ENCODE measurements at places on chromosomes 12 and 14.

- no peak for DNase-seq
Measured at GRCh38 chr12:25364529-25365339, 114.0 kb upstream of the KRAS start.

DNA sequence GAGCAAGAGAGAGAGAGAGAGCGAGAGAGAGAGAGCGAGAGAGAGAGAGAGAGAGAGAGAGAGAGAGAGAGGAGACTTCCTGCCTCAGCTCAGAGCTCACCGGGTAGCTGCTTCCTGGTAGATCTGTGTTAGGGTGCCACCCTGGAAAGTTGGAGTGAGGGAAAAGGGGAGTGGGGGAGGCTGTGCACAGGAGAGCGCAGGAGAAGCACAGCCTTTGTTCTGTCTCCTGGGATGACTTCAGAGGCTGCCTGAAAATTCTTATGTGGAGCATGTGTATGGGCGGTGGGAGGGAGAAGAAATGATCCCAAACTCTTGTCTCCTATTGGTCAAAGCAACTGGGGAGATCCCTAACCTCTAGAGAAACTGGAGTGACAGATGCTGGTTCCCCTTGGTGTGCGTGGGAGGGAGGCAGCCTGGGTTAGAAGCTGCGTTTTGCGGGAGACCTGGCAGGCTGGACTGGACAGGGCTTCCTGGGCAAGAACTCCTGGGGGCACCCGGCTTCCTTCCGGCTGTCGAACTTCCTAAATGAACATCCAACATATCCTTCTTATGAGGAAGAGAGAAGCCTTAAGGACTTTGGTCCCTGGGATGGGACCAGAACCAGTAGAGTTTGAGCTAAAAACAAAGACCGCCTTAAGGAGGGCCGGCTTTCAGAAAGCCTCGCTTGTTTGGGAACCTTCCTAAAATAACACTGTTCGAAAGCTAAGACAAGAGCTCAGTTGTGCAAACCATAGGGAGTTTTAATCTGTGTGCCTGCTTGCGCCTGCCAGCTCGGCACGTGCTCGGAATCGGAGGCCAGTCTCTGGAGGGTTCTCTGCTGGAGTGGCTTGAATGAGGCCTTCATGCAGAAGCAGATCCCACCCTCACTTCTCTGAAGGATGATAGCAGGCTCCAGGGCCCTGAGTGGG lies 30.4 kb upstream of the BEGAIN start:
- no peak for DNase-seq

DNA sequence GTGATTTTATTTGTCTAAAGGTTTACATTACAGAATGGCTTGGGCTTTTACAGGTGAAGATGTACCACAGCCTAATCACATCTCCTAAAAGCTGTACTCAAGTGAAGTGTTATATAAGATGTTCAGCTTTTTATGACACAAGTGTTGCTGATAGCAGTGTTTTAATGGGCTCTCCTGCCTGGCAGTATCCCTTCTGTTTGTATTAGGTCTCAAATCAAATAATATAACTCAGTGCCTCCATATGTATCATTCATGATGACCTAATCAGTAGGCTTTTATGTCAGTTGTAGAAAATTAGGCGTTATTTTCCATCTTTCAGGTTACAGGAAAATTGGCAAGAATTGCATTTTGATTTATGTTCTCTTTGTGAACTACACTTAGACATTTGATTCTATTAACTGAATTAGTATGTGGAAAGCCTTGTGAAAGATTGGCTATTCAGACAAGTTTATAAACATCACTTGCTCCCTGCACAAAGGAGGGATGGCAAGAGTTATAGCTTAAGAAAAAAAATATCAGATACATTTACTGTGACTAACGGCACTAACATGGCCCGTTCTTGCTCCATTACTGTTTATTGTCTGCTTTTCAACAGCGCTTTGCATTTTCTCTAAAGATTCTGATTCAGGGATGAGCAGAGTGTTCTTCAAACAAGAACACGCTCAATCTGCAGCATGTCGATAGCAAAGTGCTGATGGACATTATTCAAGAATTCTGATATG lies 143.7 kb upstream of the DIO2 start:
- no peak for DNase-seq

DNA sequence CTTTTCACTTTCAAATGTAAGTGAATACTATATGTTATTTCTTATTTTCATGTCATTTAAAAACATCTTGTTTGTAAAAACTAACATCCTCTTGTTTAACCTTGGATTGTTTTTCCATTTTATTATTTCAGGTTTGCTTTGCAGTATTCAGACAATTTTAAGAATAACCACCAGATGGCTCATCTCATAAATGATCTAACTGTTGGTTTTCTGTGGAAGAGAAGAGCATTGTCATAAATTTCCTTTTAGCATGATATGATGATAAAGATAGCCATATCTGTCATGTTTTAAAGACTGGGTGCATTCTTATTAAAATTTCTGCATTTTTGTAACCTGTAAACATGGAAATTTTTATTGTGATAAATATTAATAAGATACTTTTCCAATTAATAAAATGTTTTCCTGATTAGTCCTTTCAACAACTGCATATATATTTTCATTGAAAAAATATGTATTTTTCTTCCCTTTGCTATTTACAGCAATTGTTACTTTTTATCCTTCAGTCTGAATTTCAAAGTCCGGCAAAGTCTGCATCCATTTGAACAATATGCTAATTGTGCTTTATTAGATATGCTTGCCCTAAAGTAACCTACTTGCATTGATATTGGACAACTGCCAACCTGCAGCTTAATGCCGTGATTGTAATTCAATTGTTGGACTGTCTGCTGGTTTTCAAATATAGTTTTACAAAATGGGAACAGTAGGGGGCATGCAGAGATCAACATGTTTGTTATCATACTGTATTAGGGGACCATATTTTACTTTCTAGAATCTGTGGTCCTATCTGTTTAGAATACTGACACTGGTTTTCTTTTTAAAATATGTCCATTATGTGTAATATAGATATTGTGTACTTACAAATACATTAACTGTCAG lies 163.4 kb downstream of the GARIN6 start:
- no peak for DNase-seq

DNA sequence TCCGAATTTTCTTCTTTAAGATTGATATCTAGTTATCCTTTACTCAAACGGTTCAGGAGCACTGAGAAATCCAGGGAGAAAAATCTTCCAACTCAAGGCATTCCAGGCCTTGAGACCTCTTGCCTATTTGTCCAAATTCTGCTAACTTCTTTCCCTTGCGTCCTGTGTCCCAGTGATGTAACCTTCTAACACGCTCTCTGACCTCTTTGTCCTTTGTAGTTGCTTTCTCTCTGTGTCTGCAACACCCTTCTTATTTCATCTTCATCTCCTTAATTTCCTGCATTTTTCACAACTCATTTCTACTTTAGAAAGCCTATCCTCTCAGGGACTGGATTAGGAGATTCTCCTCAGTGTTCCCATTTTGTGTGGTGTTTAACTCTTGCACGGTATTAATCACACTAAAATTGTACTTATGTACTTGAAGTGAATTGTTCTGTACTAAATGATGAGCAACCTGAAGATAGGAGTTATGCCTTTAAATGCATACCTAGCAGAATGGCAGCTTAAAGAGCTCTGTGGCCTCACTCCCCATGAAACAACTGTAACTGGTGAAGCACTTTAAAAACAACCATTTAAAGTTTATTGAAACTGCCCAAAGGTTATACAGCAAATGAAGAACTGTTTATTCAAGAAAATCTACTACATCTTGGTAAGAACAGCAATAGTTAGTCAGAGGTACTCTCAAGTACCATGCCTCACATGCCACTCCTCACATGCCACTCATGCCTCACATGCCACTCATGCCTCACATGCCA lies 7.4 kb upstream of the SNAPC1 start:
- no peak for DNase-seq

GRCh38 chr14:90715993-90716392 lies 100.2 kb downstream of the TTC7B start:
- DNase-seq, result no peak

Data from activated CD4-positive, CD25-positive, alpha-beta regulatory T cell treated with anti-CD3 and anti-CD28 coated beads, Interleukin-2, amount 50 U/mL, for 16 hours (primary cell).